ENCODE measurements at places on chromosomes 12 and 14. TPM values are rescaled to one million over a fixed set of nuclear protein-coding genes. Genes with fewer than 3 reads are reported as not detected.

Gene NTF3
- not detected for total RNA-seq

Gene BIN2
- 26.5 TPM for total RNA-seq

Gene CLEC2A
- total RNA-seq: not detected

Gene KRT83
- not detected for total RNA-seq

Gene APOF
- not detected for total RNA-seq

Gene AHSA1
- 87.7 TPM for total RNA-seq

Gene ASPG
- total RNA-seq: not detected

Gene SLC48A1
- total RNA-seq: 50.3 TPM

Gene MYBPC1
- total RNA-seq: not detected

Gene NRL
- 0.94 TPM for total RNA-seq

Gene POTEG
- not detected for total RNA-seq

DNA sequence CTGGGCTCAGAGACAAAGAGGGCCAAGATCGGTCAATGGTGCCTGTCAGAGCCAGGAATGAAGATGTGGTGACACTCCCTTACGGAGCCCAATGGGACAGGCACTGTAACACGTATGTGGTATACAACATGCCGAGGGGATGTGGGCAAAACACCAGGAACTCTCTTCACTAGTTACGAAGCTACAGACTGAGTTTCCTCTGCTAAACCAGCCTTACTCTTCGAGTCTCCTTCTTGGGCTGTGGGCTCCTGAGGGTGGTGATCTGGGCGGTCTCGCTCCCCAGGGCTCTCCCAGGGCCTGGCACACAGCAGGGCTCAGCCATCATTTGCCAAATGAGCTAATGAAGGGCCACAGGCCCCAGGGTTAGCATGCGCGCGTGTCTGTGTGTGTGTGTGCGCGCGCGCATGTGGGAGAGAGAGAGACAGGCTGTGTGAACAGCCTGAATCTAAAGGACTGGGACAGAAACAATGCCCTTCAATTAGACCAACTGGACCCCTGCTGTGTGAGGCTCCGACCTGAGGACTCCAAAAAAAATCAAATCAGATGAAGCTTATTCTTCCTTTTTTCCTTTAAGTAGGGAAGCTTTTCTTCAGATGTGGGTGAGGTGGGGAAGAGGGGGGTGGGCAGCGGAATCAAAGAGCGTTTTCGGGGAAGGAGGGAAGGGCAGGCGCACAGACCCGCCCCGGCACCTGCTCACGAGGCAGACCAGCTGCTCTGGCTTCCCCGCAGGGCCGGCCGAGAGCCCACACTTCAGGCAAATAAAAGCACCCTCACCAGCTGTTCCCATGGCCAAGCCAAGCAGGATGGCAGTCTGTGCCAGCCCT lies 42.5 kb downstream of the CCDC88C start:
- no peak for DNase-seq

- DNase-seq: no peak
These were observed 156.8 kb upstream of the TMEM260 start for GRCh38 chr14:56422703-56423213.

DNA sequence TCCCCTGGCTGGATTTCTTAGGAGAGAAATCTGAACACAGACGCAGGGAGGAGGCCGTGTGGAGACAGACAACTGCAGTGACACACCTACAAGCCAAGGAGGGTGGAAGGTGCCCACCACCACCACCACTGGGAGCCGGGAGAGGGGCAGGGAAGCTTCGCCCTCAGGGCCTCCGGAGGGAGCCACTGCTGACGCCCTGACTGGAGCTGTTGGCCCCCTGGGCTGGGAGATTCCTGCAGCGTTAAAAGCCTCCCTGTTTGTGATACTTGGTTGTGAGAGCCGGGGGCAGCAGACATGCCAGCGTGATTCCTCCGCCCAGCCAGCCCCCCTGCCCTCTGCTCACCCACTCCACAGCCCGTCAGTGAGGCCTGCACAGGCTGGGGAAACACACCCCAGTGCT lies 72.0 kb downstream of the CHGA start:
- DNase-seq: no peak

- no peak for DNase-seq
These were observed 24.4 kb upstream of the CRACR2A start for GRCh38 chr12:3777206-3777809.

GRCh38 chr12:56229916-56230431 lies at the start of gene SLC39A5:
Gene SLC39A5, plus strand, starts transcription at chr12:56230051. Its CDS starts 1,224 bp downstream, at chr12:56231275.
- no peak for DNase-seq

- no peak for DNase-seq
These were observed 53.6 kb downstream of the ARF6 start for GRCh38 chr14:49946320-49947141.

GRCh38 chr12:28710882-28711281 lies 438.2 kb upstream of the FAR2 start:
- DNase-seq: no peak

- DNase-seq: no peak
These were observed 310.0 kb upstream of the DCN start for GRCh38 chr12:91492648-91493047.

DNA sequence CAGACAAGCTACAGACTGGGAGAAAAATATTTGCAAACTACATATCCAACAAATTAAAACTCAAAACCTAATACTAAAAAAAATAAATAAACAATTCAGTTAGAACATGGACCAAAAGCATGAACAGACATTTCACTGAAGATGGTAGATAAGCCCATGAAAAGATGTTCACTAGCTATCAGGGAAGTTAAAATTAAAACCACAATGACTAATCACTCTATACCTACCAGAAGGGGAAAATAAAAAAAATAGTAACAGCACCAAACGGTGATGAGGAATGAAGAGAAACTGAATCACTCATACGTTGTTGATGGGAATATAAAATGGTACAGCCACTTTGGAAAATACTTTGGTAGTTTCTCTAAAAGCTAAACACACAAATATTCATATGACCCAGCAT lies 31.1 kb upstream of the DHRS7 start:
- no peak for DNase-seq

DNA sequence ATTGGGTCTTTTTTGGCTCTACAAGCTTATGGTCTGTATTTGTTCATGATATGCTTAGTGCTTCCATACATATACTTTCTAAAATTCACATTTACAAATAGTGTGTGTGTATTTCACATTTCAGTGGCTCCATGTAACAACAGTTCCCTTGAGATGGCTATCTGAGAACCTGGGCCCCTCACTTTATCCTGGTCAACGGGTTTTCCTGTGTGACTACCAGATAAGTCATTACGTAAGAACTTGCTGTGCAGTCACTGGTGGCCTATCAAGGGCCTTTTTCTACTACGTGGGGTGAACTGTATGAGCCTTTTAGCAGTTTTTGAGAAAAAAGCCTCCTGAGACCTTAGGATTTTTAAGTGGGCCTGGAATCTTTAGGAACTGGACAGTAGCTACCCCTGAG lies 454.1 kb downstream of the PCNX1 start:
- no peak for DNase-seq

GRCh38 chr14:60485598-60486251 lies at the start of gene C14orf39:
Gene C14orf39, minus strand, starts transcription at chr14:60486063. Its CDS starts 985 bp downstream, at chr14:60485078.
- DNase-seq: no peak

DNA sequence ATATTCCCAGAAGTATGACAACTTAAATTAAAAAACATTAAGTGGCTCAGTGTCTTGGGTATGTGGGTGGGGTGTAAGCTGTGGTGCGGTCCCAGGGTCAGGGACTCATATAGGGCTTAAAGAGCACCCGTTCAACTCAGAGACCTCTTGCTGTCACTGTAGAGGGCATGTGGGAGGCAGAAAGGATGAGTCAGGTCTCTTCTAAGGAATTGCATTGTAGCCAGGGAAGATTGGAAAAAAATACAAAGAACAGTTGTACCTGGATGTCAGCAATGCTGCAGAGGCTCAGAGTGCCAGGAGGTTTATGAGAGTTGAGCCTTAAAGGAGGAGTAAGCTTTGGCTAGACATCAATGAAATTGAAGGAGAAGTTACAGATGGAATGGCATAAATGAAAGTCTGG lies 104.1 kb downstream of the MYRFL start:
- no peak for DNase-seq

DNA sequence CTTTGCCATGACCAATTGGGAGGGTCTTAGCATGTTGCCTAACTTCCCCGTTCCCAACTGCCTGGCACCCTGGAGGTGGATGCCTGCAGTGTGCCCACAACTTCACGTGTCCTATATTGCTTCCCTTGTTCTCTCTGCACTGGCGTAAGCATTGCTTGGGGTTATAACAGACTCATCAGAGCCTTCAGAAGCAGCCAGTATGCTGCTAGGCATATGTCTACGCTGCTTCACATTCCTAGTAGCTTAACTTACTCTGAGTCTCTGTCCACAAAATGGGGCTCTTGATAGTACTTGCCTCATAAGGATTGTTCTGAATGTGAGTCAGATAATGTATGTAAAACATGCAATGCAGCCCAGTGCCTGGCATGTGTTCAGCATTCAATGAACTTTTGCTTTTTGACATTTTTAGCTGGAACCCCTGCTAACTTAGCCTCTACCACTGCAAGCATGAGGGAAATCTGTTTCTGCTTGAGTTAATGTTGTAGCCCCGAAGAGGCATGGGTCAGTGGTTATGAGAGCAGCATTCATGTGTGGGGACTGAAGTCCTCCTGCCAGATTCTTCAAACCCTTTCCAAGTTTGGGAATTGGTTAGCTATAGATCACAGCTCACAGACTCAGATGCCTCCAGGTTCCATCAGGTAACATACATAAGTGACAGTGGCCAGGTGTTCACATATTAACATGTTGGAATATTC lies 2.8 kb downstream of the SLC5A8 start:
- DNase-seq: no peak

DNA sequence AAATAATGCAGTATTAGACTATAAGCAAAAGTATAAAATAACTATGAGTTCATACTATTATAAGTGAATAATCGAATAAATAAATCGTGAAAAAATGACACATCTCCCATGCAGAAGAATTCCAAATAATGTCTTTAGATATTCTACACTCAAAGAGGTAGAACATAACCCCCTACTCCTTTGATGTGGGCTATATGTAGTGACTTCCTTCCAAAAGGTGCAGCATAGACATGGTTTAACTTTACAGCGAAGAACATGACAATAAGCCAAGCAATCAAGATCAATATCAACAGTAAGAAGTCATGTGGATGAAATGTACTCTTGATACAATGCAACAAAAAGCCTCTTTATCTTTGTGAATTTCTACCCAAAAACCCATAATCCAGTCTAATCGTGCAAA lies 46.0 kb upstream of the HIF1A start:
- no peak for DNase-seq

DNA sequence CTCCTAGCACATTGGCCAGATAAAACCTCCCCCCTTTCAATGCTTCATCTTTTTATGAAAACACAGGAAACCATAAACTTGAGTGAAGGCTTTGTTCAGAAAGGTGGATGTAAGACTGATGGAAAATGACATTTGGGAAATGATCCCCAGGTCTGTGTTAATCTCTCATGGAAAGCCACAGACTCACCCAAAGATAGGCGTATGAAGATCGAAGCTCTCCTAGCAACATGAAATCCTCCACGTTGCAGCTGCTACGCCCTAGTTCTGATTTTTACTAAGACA lies 63.4 kb upstream of the PTGR2 start:
- no peak for DNase-seq

- no peak for DNase-seq
These were observed 24.8 kb upstream of the VASH1 start for GRCh38 chr14:76736514-76736913.

DNA sequence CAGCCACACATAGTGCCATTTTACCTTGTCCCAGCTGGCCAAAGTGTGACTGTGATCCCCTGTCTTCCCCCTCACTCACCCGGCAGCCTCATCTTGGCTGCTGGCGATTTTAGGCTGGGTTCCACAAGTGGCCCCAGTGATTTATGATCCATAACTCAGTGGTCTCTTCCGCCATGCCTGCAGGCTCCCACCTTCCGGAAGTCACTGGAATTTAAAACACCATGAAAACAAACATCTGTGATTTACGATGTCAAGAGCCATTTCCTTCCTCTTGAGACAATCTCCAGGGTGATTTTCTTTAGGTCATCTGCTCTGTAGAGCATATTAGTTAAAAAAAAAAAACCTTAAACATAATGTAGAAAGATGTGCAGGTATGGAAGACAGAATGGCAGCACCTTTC lies 282.3 kb downstream of the CACNA1C start:
- no peak for DNase-seq

DNA sequence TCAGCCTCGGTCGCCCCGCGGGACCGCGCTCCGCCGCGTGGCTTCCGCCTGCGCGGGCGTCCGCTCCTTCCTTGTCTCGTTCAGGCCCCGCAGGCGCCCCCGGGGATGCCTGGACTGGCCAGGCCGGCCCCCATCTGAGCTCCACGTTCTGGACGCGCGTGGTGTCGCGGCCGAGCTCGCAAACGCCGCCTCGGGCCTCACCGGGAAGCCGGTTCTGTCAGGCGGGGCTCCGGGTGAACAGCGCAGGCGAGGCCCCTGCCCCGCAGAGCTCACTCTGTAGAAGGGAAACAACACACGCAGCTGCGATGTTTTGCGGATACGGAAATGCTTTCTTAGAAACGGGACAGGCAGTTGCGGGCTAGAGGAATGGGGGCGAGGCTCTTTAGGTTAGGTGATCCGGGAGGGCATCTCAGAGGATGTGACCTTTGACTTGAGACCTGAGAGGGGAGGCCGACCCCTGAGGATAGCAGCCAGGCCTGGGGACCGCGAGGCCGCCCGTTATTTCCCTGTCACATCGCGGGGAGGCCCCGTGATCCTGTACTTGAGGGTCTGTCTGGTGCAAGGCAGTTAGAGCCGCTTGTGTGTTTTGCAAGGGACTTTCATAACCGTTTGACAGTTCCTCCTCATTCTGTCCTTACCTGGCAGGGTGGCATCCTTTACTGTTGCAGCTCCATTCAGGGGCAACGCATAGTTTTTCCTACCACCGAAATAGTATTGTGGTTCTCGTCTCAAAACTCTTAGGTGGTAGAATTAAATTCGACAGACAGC lies 584 bp downstream of the VRK1 start:
- no peak for DNase-seq

DNA sequence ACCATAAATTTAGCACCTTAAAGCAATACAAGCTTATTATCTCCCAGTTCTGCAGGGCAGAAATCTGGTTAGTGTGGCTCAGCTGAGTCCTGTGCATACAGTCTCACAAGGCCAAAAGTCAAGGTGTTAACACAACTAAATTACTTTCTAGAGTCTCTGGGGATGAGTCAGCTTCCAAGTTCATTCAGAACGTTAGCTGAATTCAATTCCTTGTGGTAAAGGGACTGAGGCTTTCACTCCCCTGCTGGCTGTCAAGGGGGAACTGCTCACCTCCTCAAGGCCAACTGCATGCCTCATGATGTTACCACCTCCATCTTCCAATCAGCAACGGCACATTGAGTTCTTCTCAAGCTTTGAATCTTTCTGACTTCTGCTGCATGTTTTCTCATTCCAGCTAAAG lies 27.6 kb downstream of the EML5 start:
- no peak for DNase-seq

DNA sequence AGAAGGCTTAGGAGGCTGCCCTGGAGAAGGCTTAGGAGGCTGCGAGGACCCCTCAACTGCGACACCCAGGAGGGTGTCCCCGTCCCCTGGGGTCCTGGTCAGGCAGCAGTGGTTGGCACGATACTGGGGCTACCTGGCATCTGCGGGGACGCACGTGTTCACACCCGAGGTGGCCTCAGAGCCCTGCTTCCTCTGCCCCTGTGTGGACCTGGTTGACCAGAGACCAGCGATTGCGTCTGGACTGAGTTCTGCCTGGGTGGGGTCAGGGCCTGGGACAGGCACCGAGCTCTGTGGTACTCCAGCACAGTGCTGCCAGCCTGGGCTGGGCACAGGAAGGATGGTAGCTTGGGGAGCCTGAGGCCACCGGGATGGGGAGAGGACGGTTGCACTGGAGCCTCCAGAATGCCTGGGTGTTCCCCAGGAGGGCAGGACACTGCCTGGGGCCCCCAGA lies 735 bp downstream of the ASPG start:
- DNase-seq: peak; percentile 16

- DNase-seq: no peak
These were observed 110.4 kb downstream of the KCNC2 start for GRCh38 chr12:75099210-75099609.

- DNase-seq: no peak
These were observed 274.2 kb downstream of the FUT8 start for GRCh38 chr14:65686761-65687160.

All from omental fat pad (tissue), 4 donors.